ENCODE measurements at places on chromosomes 7 and 10.

GRCh38 chr10:58700591-58700990 is 187.9 kb downstream of the BICC1 start:
- no peak for DNase-seq

DNA sequence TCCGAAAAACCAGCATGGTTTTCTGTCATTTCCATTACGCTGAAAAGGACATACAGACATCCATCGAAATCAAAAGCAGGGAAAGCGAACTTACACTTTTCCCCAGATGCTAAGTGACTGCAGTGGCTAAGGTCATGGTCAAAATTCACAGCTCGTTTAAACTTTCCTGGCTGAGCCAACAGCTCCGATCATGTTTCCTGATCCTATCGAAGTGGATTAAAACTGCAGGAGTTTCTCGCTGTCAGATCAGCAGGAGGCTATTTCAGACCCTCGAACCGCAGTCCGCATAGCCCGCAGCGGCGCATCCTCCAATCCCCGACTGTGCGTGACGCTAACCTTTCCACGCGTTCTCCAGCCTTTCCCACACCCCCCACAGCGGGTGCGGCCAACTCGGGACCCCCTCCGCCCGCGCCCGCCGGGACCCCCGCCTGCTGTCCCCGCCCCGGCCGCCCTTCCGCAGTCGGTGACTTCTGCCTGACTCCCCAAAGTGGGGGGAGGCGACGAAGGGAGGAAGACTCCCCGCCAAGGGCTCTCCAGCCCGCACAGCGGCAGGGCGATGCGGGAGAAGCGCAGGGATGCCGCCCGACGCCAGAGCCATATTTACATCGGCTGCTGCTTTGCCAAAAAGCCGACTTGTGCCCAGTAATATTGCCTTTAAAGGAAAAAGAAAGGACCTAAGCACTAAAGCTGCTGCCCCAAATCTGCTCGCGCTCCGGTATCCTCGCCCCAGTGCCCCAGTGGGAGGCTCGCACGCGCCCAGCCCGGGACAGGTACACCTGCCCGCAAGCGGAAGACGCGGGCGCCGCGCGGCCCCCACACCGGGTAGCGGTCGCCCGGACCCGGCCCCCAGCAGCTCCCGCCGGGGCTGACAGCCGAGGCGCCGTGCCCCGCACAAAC is 1.2 kb downstream of the PIP4K2A start:
- no peak for DNase-seq

DNA sequence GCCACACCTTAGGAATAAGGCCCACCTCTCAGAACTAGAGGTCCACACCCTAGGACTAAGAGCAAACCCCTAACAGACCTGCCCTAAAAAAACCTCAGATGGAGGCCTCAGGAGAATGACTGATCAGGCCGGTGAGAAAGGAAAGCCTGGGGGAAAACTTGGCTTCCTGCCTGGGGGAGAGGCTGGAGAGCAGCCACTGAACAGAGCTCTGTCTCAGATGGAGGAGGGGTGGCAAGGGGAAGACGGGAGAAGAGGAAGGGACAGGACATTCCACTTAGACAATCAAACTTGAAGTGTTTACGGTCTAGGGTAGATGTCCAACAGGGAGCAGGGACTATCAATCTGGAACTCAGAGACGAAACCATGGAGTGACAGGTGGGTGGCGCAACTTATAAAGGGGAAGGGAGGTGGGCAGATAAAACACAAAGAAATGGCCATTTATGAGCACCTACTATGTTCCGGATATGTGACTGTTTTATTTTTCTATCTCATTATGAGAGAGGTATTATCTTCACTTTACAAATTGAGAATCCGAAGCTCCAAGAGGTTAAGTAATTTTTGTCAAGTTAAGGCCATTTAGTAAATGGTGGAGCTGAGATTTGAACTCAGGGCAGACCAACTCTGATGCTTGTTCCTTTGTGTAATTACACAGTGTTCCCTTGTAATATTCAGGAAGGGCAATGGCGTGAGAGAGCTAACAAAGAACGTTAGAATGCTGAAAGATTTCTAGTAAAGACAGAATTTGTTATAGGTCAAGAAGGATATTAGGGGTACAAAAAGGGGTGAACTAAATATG is 82.6 kb downstream of the DNMBP start:
- no peak for DNase-seq

- no peak for DNase-seq
Measured at GRCh38 chr7:39810204-39810642, 139.8 kb upstream of the CDK13 start.

GRCh38 chr7:8042796-8043535 is 74.4 kb downstream of the GLCCI1 start:
- DNase-seq: no peak

DNA sequence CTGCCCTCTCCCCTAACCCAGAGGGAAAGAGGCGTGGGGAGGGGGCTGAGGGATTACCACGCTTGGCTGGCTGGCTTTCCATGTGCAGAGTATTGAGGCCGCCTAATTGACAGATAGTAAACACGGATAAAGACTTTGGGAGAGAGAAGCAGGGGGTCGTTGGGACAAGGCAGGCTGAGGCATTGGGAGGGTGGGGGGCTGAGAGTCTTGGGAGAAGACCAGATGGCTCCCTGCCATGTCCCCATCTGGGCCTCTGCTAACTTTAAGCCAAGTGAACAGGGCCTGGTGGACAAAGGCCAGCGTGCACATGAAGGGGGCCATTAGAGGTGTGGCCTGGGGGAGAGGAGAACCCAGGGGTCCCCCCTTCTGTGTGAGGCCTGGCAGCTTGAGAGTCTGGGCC is 55.4 kb upstream of the MXI1 start:
- no peak for DNase-seq

GRCh38 chr10:122186816-122187810 is 84.0 kb upstream of the BTBD16 start:
- DNase-seq: no peak

GRCh38 chr10:132141076-132141475 is 45.7 kb upstream of the DPYSL4 start:
- no peak for DNase-seq

- DNase-seq: no peak
Measured at GRCh38 chr7:133886086-133886485, 241.1 kb upstream of the LRGUK start.

- no peak for DNase-seq
Measured at GRCh38 chr7:131047651-131048304, 279.9 kb upstream of the MKLN1 start.

DNA sequence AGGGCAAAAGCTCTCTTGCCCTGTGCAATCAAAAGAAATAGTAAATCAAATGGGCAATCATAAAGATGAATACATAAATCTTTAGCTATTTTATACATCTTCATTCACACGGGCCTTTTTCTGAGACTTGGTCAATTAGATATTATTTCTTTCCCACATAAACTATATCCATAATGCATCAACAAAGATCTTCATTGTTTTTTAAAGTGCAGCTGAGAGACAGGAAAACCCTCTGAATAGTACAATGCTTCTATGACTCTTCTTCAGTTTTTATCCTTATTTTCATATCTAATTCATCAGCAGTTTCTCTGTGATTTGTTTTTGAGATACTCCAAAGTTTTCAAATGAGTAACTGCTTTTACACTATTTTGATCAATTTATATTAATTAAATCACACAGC is 25.5 kb downstream of the LARP4B start:
- no peak for DNase-seq

DNA sequence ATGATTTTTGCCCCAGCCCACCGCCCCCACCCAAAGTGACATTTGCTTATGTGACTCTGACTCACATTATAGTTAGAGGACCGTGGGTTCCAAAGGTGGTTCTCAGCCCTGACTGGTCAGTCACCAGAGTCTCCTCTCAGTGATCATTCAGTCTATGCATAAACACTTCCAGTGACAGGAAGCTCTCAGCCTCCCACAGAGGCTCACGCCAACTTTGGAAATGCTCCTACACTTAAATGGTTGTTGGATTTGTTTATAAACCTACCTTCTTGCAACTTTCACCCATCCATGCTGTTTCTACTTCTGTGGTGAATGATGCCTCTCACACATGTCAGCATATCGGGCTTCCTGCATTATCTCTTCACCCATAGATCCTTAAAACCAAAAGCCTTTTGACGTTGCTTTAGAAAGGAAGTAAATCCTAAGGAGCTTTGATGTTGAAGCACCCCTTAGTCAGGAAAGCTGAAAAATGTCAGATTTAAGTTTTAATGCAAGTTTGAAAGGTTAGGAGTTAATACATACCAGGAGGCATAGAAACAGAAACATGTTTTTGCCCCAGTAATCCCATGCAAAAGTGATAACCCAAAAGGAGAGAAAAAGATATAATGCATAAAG is 46.5 kb upstream of the FGL2 start:
- DNase-seq: no peak

DNA sequence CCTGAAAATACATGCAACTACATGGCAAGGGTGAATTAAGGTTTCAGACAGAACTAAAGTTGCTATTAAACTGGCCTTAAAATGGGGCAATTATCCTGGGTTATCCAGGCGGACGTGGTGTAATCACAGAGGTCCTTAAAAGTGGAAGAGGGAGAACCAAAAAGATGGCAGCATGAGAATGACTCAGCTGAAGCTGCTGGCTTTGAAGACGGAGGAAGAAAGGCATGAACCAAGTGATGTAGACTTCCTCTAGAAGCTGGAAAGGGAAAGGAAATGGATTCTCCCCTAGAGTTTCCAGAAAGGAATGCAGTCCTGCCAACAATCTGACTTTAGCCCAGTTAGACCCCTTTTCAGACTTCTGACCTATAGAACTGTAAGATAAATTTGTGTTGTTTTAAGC is 27.0 kb upstream of the UBN2 start:
- no peak for DNase-seq

- DNase-seq: no peak
Measured at GRCh38 chr7:7820939-7821338, 102.5 kb upstream of the RPA3 start.

GRCh38 chr7:18829858-18830285 is 287.6 kb downstream of the TWIST1 start:
- no peak for DNase-seq

DNA sequence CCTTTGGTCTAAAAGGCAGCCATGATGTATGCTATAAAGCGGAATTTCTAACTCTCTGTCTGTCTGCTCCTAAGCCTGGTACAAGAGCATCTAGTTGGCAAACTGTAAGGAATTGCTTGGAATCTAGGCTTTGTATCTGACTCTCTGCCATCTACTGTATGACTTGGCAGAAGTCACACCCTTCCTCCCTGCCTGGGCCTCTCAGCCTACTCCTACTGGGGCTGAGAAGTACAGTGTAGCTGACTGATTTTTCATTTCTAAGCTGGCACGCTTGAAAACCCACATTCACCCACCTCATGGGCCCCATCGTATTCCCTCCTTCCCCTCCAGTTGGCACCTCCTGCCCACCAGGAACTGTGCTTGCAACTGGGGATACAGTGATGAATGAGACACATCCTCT is 435.2 kb downstream of the PLXNA4 start:
- DNase-seq: no peak

- no peak for DNase-seq
Measured at GRCh38 chr7:141014125-141014523, 628 bp downstream of the MRPS33 start.

DNA sequence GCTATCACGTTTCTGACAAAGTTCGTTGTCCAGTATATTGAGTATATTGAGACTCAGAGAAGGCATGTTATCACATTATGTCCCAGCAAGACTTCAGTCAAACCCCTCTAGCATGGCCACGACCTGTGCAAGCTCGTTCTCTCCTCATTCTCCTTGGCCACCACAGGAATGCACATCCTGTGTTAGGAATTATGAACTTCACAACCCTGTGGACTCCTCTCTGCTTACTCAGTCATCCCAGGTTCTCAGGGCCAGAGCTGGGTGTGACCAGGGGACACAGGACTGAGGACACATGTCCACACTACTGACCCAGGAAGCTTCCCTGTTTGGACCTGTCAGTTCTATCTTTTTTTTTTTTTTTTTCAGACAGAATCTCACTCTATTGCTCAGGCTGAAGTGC is 4.4 kb downstream of the SH2D4B start:
- DNase-seq: no peak

DNA sequence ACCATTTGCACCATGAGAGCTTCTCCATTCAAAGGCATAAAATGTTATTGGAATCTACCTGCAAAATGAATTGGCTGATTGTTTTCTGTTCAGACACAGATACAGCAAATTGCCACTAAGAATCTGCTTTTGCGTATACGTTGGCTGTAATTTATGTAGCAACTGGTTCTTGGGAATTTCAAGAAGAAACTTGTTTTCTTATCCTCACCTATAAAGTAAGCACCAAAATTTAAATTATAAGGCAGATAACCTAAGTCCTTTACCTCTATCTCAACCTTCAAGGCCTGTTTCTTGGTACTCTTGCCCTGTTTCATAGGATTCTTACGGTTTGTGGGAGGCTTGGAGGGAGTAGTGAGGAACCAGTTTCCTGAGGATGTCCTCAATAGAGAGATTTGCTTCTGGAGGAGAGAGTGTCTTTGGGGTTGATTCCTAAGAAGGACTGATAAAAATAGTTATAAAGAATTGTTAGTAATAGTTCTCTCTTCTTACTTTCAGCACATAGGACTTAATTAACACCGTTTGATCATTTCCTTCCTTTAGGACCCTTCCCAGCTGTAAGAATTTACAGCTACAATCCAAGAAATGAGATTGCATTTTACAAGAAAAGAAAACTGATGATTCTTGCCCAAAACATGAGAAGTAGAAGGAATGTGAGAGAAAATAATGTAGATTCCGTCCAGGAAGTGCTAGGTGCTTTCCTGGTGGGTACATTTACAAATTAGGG is 2.0 kb downstream of the STAMBPL1 start:
- DNase-seq: no peak

DNA sequence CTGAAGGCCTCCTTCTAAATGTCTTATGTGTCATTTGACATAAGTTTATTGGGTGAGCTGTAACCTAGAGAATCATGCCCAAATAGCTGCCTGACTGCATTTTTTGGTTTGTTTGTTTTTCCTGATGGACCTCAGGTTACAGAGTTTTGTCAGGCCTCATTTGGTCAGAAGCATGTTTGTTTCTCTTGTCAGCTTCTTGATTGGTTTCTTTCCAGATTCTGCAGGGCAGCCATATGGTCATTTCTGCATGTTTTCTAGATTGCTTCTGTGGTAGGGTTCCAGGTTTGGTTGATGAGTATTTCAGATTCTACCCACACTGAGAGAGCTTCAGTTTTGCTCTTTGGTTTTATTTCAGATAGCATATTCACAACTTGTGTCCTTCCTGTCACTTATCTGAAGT is 28.0 kb downstream of the GLCCI1 start:
- no peak for DNase-seq

DNA sequence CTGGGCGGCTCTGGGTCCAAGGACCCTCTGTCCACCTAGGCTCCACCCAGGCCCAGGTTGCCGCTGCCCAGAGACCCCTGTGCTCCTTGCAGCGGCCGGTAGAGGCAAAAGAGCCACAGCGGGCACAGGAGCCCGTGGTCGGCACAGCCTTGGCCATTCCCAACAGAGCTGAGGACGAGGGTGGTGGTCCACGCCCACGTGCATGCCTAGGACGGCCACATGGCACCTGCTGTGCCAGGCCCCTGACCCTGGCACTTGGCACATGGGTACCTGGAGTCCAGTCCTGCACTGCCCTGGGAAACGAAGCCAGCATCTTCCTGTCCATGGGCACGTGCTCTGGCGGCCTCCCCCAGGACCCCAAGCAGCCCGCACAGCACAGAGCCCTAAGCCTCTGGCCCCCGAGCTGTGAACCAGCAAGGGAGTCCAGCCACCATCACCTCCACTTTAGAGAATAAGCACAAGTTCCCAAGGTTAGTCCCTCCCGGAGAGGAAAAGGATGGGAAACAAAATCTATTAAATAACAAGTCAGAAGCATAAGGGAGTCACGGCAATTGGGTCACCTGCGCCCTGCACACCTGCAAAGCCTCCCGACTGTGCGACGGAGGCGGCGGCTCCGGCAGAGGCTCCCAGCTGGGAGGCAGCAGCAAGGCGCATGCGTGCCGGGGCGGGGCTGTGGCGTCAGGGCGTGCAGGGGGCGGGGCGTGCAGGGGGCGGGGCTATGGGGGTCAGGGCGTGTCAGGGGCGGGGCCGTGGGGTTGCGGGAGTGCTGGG is 59.1 kb downstream of the STK32C start:
- peak; percentile 69 for DNase-seq
